ENCODE measurements at places on chromosomes 2 and 18.

- peak; percentile 20 for DNase-seq
These were observed 626 bp upstream of the VIT start for GRCh38 chr2:36695746-36696415.

DNA sequence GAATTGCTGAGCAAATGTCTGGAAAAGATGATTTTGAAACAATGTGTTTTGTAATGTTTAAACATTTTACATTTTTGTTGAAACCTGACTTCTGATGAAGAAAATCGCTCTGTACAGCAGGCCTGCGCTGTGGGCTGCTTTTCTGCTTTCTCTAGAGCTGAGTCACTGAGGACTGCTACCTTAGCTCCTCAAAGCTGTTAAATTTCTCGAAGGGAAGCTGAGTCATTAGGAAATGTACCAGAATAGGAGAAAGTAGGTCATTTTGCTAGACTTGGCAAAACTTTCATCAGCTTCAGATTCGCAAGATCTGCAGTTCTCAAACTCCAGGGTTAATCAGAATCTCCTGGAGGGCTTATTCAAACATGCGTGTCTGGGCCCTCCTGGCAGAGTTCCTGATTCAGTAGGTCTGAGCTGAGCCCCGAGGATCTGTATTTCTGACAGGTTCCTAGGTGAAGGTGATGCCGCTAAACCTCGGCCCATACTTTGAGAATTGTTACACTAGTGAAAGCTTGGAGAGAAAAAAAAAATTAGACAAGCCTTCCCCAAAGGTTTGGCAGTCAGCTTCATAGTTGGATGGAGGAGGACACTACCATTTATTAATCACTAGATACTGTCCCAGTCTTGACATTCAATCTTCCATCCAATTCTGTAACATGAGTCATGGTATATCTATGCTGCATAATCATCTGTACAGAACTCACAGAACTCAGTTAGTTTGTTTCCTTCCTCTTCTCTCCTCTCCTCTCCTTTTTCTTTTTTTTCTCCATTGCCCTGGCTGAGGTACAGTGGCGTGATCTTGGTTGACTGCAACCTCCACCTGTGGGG is 297.6 kb downstream of the PARD3B start:
- peak; percentile 82 for DNase-seq

DNA sequence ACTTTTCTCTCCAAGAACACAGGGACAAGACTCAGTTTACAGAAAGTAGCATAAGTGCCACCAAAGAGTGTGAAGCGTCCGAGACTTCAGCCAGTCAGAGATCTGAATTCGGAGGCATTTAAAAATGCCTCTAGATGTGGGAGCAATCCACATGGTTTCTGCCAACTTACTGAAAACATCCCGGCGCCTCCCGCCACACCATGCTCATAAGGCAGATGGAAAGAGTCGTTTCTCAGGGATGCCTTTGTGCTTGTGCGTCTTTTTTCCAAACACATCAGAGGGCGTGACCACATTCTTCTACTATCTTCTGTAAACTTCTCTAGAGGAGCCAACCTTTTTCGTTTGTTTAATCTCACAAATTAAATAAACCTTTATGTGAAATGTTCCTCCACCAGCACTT is 88.7 kb downstream of the NRP2 start:
- DNase-seq = no peak

DNA sequence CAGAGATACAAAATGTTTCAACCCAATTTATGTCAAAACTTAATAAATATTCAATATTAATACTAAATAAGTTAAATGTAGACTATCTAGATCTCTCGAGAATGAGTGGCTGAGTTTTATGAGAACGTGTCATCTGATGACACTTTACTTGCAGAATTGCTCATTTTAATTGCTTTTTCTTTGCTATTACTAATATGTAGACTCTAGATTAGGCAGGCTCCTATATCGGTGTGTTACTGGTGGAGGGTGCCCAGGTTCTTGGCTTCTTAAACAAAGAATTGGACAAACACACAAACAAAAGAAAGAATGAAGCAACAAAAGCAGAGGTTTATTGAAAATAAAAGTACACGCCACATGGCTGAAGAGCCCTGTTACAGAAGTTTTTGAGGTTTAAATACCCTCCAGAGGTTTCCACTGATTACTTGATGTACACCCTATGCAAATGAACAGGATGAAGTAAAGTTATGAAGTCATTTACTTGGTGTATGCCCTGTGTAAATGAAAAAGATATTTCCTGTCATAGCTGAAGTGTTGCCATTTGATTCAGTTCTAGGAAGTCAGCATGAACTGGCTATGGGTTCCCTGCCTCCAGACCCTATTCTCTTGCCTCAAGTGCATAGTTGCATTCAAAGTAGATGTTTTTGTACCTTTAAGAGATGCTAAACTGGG is 122.9 kb upstream of the ITGA4 start:
- DNase-seq = no peak

DNA sequence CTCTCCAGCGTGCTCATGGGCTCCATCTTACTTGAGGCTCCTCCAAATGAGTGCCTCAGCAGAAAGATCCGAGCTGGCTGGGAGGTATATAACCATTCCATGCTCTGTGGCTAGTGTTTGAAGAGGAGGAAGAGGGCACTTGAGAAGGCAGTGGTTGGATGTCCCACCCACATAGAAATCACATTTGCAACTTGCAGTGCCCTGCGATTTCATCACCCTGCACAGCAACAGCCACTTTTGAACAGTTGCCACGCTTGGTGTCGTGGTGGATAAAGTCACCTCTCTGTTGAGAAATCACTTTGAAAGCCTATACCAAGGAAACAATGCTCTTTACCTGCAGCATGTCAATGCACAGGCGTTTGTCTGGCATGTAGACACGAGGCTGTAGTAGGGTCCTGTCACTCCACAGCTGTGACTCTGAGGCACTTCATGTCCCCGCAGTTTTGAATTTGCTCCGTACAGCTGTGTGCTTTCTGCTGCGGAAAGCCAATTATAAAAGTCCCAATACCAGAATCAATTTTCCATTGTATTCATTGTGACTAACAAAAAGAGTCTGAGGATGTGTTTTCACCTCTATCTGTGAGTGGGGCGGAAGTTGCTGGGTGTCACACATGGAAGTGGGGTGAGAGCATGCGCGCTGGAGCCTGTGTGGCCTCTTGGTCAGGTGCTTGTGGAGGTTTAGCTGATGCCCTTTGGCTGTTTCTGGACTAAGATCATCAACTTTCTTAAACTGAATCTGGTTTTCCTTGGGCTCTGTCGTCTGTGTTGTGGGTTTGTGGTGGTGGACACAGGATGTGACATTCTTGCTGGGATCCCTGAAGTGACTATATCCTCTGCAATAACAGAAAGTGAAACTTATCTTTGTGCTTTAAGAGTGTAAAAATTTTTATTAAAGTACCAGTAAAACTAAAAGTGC is 2.8 kb downstream of the CNDP2 start:
- DNase-seq = no peak

DNA sequence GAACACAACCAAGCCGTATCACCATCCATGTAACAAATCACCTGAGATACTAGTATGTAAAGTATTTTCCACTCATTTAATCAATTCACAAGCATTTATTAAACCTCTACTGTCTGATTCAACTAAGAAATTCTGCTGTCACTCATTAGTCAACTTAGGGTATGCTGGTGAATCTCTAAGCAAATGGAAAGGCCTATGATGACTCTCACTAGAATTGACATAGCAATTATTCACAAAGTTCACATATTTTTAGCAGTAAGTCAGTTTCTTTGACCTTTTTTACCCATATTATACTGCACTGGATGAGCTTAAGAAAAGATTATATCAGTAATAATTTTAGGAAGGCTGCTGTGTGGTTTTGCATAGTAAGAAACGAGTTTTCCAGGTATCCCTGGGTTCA is 130.1 kb downstream of the SLC8A1 start:
- no peak for DNase-seq

GRCh38 chr2:35932276-35932963 is 423.2 kb upstream of the CRIM1 start:
- no peak for DNase-seq

- DNase-seq = no peak
These were observed 52.0 kb upstream of the TNP1 start for GRCh38 chr2:216911886-216912285.

GRCh38 chr2:233760043-233760442 is at the start of gene UGT1A1:
UGT1A1 (plus strand) TSS chr2:233760270; CDS start chr2:233760288, 18 bp downstream.
- no peak for DNase-seq

- no peak for DNase-seq
These were observed 549 bp upstream of the PSMD14 start for GRCh38 chr2:161307676-161308075.

GRCh38 chr2:76307495-76307894 is 596.8 kb upstream of the GCFC2 start:
- DNase-seq = no peak

DNA sequence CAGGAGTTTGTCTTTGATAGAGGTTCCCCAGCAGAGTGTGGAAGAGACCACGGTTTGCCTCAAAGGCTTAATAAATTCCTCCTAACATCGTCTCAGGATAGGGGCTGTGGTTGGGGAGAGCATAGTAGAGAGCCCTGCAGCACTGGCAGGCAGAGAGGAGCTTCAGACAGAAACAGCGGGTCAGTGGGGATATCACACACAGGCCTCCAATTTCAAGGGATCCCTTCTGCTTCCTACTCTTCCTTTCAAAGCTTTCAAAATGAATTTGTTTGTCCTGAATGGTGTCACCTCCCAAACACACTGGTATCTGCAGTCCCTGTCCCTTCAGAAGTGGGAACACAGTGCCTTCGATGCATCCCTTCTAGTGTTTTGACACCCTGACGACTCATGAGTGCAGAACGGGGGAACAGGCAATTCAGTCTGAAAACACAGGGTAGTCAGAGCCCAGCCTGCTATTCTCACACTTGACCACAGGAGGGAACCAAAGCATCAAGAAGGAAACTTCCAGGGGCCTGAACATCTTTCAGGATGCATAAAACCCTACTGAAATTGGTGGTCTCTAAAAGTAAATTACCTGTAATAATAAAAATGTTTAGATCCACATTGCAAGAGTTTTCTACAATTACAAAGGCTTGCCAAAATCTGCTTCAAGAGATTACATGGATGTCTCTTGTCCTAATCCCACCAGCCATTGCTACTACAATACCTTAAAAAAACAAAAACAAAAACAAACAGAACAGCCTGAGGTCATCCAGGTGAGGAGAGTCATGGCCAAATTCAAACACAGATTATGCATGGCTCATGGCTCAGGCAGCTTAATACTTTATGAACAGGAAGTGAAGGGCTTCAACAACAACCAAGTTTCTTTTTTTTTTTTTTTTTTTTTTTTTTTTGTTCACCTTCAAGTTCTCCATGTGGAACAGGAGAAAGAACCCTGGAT is 49.8 kb downstream of the SLC14A2 start:
- peak; percentile 47 for DNase-seq

- DNase-seq = no peak
These were observed 413.2 kb upstream of the SPRED2 start for GRCh38 chr2:65845442-65846182.

GRCh38 chr2:160489111-160489510 is 4.5 kb downstream of the RBMS1 start:
- DNase-seq = no peak

GRCh38 chr2:55620123-55620779 is 2.8 kb upstream of the PPP4R3B start:
- no peak for DNase-seq

- DNase-seq = no peak
These were observed 270.9 kb upstream of the TCF4 start for GRCh38 chr18:55858661-55859515.

GRCh38 chr2:1882471-1882870 is 138.2 kb upstream of the PXDN start:
- no peak for DNase-seq
